ENCODE measurements at places on chromosomes 6 and 20. TPM values are rescaled to one million over a fixed set of nuclear protein-coding genes. Genes with fewer than 3 reads are reported as not detected.

The LRRC1 gene
- 12.6 TPM for total RNA-seq

The OR2H1 gene
- not detected for total RNA-seq

The NKX2-2 gene
- total RNA-seq: not detected

The DNAH8 gene
- 0.50 TPM for total RNA-seq

The MEI4 gene
- 1.2 TPM for total RNA-seq

The PAX1 gene
- total RNA-seq: not detected

The DEFB124 gene
- 2.5 TPM for total RNA-seq

The TP53RK gene
- 11.0 TPM for total RNA-seq

The SIM1 gene
- 31.8 TPM for total RNA-seq

The HLA-DOA gene
- total RNA-seq: 21.6 TPM

The RAET1L gene
- total RNA-seq: 3.3 TPM

The BPIFB2 gene
- not detected for total RNA-seq

The HRH3 gene
- total RNA-seq: not detected

The MEP1A gene
- total RNA-seq: 0.09 TPM

The CLIC5 gene
- total RNA-seq: 7.4 TPM

The TSHZ2 gene
- 15.5 TPM for total RNA-seq

The TNFAIP3 gene
- total RNA-seq: 52.6 TPM

The HLA-G gene
- 0.35 TPM for total RNA-seq

The ENPP4 gene
- total RNA-seq: 28.8 TPM

All from kidney (tissue), 22 donors.